ENCODE measurements at places on chromosomes 16 and 17. TPM values are rescaled to one million over a fixed set of nuclear protein-coding genes. Genes with fewer than 3 reads are reported as not detected.

- DNase-seq: no peak
Measured at GRCh38 chr16:28820016-28820415, 2.8 kb upstream of the ATXN2L start.

- no peak for DNase-seq
Measured at GRCh38 chr16:1657841-1658240, 20.2 kb upstream of the JPT2 start.

- DNase-seq: no peak
Measured at GRCh38 chr16:84295203-84295860, 654 bp downstream of the WFDC1 start.

GRCh38 chr16:27748868-27749546 lies 199.1 kb downstream of the KATNIP start:
- DNase-seq: peak; percentile 90

DNA sequence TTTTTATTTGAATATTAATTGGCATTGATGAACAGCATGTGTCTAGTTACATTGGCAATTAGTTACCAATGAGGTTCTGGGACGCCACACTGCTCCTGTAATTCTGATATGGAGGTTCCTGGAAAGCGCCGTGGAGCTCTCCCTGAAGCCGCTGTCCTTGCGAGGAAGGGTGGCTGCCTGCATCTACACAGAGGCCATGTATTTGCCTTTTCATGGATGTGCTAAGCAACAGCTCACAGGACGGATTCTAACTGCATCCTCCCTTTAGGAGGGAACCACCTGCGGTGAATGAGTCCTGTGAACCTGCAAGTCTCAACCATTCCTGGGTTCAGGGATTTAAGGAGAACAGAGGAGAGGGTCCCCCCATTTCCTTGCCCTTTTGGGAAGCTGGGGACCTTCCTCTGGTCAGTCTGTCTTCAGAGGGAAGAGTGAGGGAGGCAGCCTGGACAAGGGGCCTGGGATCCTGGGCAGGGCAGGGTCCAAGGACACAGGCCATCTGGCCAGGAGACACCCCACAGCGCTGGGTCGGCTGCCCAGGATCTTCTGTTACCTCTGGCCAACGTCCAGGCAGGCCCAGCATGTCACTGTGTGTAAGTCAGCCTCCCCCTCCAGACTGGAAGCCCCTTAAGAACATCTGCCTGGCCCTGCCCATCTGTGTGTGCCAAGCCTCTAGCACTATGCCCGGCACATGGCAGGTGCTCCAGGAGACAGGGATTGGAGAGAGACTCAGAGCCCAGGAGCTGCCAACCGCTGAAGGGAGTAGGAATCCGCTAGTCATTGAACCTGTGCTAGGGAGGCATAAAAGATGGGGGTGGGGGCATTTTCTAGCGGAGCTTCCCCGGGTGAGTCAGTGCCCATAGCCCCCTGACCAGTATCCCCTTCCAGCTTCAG lies 314.1 kb upstream of the TNRC6C start:
- DNase-seq: no peak

GRCh38 chr17:63268827-63269226 lies 177.3 kb downstream of the CYB561 start:
- no peak for DNase-seq

- no peak for DNase-seq
Measured at GRCh38 chr17:76840443-76840767, 27.8 kb upstream of the MGAT5B start.

The MYL4 gene
- total RNA-seq: not detected

The ADAP2 gene
- total RNA-seq: 3.1 TPM

The ITPRIPL2 gene
- 32.1 TPM for total RNA-seq

The KIF2B gene
- not detected for total RNA-seq

Data from renal cortical epithelial cell (primary cell).